ENCODE measurements at places on chromosomes 3 and 15.

GRCh38 chr15:77096138-77096537 lies 25.2 kb upstream of the TSPAN3 start:
- no peak for DNase-seq

DNA sequence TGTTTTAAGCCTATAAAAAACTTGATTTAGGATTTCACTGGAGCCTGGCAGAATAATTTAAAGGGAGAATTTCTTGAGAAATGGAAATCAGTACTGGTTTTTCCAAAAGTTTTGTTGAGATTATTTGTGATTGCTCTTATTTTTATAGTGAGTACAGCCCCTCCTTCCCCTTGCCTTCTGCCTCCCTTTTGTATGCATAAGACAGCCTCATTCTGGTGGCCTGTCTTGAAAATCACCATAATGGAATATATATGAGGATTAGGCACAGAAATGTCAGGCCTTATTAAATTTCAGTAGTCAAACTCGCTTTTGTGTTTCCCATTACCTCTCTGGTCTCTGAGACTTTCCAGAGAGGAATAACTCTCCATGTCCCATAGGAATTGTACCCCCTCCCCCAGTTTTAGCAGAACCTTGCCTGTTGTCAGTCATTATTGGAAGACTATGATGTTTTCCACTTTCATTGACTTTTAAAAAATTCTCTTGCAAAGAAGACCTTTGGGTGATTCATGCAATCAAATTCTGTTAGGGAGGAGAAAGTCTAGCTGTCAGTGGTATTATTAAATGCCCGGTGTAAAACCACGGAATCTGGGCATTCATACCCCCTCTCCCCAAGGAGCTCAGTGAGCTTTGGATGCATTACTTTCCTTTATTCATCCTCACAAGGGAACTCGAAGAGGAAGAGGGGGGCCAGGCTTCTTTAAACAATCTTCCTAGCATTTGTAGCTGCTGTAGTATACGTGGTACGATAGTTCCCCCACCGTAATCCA lies 171.6 kb upstream of the TSC22D2 start:
- DNase-seq, result no peak

GRCh38 chr15:66850078-66850991 lies 148.3 kb downstream of the SMAD6 start:
- DNase-seq, result peak; percentile 30

- DNase-seq, result no peak
Measured at GRCh38 chr3:143430568-143430967, 311.0 kb downstream of the CHST2 start.

DNA sequence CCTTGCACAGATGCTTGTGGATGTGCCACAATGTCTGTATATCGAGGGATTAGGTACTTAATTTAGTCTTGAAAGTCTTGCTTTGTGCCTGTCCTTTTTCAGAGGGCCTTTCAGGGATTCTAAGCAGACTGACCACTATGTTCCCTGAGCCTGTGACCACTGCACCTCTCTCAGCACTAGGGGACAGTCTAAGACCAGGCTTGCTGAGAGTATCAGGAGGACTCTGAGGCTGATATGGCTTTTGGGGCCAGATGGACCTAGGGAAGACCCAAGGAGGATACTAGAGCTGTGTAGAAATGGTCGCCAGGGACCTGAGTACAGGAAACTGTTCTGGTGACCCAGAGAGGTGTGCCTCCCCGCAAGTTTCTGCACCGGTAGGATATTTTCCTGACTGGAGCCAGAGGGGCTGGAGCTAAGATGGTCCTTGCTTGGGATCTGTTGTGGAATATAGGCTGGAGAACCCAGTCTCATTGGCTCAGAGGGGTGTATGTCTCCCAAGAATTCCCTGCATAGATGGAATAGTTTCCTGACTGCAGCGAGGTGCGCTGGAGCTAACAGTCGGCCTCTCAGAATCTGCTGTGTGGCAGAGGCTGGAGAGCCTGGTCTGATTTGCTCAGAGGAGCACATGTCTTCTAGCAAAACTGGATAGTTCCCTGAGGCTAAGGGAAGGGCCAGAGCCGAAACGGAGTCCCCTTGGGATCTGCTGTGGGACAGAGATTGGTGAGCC lies 213.2 kb upstream of the DCBLD2 start:
- DNase-seq, result peak; percentile 4

DNA sequence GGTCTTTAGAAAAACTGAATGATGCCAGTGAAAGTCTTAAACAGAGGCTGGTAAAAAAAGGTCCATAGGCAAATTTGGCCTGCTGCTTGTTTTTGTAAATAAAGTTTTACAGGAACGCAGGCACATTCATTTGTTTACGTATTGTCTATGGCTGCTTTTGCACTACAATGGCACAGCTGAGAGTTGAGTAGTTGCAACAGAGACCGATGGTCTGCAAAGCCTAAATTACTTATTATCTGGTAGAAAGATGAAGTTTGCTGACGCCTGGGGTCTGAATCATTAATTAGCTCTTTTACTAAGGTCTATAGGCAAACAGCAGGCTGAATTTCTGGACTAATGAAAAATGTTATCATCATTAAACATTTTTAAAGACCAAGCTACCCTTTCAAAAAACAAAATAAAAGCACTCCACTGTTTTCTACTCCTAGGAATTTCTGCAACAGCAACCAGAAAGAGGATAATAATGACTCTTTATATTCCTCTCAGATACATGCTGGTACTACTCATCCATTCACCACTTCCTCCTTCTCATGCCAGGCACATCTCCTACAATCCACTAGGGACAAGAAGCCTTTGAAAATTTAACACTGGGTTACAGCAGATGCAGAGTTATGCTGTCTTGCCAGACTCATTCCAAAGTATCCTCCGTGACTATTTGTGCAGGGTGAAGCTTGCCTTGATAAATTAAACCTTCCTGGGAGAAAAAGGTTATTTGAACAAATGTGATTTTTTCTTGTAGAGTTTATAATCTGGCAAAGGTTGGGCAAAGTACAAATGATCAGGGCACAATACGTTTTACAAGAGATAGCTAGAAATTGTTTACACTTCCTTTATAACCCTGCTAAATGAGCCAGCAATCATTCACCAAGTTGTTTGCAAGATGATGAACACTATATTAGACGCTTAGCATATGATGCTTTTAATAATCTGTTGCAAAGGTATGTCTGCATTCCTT lies 6.0 kb downstream of the GATM start:
- DNase-seq, result peak; percentile 8

GRCh38 chr3:17090280-17090983 lies 205.7 kb downstream of the PLCL2 start:
- no peak for DNase-seq

- DNase-seq, result no peak
Measured at GRCh38 chr3:133828576-133829309, 23.1 kb downstream of the SRPRB start.

GRCh38 chr15:98547275-98547674 lies 101.1 kb upstream of the IGF1R start:
- peak; percentile 21 for DNase-seq

GRCh38 chr3:24192469-24193056 lies 247.5 kb downstream of the NR1D2 start:
- no peak for DNase-seq

DNA sequence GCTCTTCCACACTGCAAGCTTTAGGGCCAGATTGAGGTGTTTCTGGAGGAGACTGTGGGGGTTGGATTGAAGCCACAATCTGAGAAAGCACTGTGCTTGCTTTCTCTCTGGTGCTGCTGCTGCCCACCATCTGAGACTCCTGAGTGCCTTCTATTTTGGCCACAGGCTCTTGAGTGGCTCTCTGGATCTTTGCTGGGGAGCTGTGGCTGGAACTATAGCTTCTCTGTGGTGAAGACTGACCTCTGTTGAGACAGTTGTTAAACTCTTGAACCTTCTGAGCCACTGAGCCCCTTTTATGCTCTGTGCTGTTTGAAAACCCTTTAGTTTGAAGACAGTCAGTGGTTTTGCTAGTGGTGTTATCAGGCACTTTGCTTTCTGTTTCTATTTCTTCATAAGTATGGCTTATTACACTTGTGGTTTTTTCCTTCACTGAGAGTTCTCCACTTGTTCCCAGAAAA lies 108.7 kb upstream of the TSPAN3 start:
- DNase-seq, result peak; percentile 55

DNA sequence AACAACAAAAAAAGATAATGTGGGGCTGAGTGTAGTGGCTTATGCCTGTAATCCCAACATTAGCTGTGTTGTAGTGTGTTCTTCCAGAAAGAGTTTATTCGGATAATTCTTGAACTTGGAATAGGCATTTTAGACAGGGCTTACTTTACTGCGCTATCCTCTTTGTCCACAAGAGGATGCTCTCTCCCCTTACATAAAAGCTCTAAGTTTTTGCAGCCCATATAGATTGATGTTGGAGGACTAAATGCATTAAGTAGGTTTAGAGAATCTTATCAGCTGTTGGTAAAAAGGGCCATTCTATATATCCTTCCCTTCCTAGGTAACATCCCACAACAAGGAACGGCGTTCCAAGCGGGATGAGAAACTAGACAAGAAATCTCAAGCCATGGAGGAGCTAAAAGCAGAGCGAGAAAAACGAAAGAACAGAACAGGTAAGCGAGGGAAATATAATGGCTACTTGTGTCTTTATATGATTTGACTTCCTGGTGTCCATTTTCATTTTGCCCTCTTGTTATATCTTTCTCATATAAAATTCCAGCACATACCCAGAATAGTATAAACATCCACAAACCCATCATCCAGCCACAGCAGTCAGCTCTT lies 27.8 kb upstream of the ITPKA start:
- peak; percentile 79 for DNase-seq

GRCh38 chr15:89195836-89196235 lies 25.5 kb downstream of the RLBP1 start:
- DNase-seq, result no peak

GRCh38 chr3:100781301-100781700 lies 72.0 kb downstream of the TFG start:
- no peak for DNase-seq

DNA sequence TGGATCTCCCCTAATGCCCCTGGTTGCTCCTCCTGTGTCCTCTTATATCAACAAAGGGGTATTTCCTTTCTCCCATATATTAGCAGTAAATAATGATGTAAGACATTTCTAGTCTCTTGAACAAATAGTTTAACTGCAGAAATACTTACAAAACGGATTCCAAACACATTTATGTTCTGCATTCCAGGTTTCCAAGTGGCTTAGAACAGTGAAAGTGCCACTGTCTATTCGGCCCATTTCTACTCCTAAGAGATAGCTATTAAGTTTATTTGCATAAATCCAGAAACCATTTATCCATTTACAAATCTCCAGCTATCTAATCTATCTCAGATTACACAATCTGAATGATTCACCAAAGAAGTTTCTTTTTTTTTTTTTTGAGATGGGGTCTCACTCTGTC lies 55.8 kb upstream of the FRMD4B start:
- DNase-seq, result no peak

DNA sequence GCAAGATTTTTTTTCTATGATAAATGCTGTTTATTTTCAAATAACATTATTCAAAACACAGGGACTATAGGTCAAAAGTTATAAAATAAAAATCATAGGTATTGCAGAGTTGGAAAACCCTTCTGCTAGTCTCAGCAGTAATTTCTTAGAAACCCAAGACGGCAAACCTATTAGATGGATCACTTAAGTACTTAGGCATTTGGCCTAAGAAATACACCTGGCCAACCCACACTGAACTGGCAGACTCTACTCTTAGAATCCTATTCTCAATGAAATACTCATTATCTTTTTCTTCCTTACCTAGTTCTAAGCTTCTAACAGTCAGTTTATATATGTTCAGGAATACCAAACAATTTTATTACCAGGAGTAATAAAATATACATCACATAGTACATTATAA lies 30.5 kb upstream of the RIOX2 start:
- DNase-seq, result no peak

GRCh38 chr3:45035441-45036301 lies 9.6 kb downstream of the CLEC3B start:
- peak; percentile 59 for DNase-seq

DNA sequence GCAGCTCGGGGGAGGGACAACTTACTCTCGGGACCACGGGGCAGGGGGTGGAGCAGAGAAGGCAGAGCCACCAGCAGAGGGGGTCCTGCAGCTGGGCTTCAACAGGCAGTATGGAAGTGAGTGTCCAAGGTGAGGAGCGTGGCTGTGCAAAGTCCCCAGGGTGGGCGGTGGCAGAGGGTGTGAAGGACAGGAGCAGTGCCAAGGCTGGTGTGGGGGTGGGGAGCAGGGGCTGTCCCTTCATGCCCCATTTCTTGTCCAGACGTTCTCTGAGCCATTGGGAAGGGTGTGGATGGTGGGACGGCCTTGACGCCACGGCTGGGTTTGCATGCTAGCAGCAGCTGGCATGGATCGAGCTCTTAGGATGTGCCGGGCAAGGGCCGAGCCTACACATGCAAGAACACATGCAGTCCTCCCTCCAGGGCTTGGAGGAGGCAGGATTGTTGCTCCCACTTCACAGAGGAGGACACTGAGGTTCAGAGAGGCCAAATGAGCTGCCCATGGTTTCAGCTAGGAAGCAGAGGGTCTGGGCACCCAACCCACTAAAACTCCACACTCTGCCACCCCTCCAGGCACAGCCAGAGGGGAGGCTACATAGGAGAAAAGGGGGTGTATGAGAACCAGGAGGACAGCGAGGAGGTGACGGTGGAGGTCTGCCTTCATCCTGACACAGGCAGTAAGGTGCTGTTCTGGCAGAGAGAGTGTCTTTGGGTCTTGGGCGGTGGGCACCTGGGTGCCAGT lies 93.6 kb downstream of the TBC1D2B start:
- DNase-seq, result no peak

- no peak for DNase-seq
Measured at GRCh38 chr3:193078996-193079753, 161.5 kb upstream of the MB21D2 start.

DNA sequence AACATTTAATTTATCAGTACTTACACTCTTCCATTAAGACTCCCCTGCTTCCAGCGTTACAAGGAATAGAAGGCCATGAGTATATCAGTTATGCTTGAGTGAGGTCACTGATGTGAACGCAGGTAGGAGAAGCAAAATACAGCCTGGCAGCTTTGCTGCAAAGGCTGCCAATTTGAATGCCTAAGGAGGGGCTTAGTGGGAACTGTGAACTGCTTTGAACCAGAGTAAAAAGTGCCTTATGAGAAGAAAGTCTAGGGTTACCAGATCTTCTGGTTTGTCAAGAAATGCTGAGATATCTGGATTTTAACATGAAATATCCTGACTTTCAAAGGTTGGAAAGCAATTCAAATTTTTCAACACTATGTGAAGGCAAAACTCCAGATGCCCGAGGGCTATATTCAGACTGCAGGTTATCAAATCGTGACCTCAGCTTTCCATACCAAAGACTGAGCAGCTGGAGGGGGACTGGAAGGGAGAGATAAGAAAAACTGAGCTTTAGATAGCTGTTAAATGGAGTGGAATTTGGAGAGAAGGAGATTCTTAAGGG lies 446.3 kb upstream of the NECTIN3 start:
- DNase-seq, result peak; percentile 13
